ENCODE measurements at places on chromosomes 12 and 14. TPM values are rescaled to one million over a fixed set of nuclear protein-coding genes. Genes with fewer than 3 reads are reported as not detected.

The MYH7 gene
- total RNA-seq, result not detected

The TAS2R19 gene
- total RNA-seq, result 6.9 TPM

The PCNX4 gene
- total RNA-seq, result 81.8 TPM

The LUM gene
- 0.73 TPM for total RNA-seq

The FITM1 gene
- total RNA-seq, result not detected

The CLEC4A gene
- total RNA-seq, result not detected

The RHEBL1 gene
- 2.3 TPM for total RNA-seq

The RPGRIP1 gene
- total RNA-seq, result not detected

The RAD51AP1 gene
- total RNA-seq, result 4.1 TPM

The AQP5 gene
- not detected for total RNA-seq

The BBOF1 gene
- total RNA-seq, result 0.92 TPM

The NGB gene
- not detected for total RNA-seq

The GDF3 gene
- total RNA-seq, result 0.53 TPM

The ATG2B gene
- 14.0 TPM for total RNA-seq

The THTPA gene
- total RNA-seq, result 3.3 TPM

The BATF gene
- total RNA-seq, result not detected

The ALDH2 gene
- total RNA-seq, result 69.5 TPM

The SPTB gene
- 0.23 TPM for total RNA-seq

The CD163L1 gene
- 1.8 TPM for total RNA-seq

The C12orf42 gene
- not detected for total RNA-seq

The HELB gene
- total RNA-seq, result 2.7 TPM

The HOXC13 gene
- not detected for total RNA-seq

The PPP1R1A gene
- 0.15 TPM for total RNA-seq

The PSMD9 gene
- total RNA-seq, result 68.3 TPM

The NEUROD4 gene
- not detected for total RNA-seq

The ANO6 gene
- total RNA-seq, result 96.6 TPM

The AP1G2 gene
- 36.8 TPM for total RNA-seq

The BRMS1L gene
- total RNA-seq, result 5.3 TPM

The SLCO1B1 gene
- not detected for total RNA-seq

The KCNC2 gene
- not detected for total RNA-seq

The KLRK1 gene
- total RNA-seq, result not detected

The YLPM1 gene
- total RNA-seq, result 30.1 TPM

The GLIPR1 gene
- 20.0 TPM for total RNA-seq

The CAND1 gene
- 53.5 TPM for total RNA-seq

The ANO2 gene
- 32.4 TPM for total RNA-seq

The SERPINA10 gene
- not detected for total RNA-seq

The TCP11L2 gene
- total RNA-seq, result 9.8 TPM

The RTRAF gene
- total RNA-seq, result 79.4 TPM

The RNF212B gene
- total RNA-seq, result not detected

The PRR4 gene
- 5.0 TPM for total RNA-seq

The PTPRR gene
- total RNA-seq, result 0.15 TPM

The REP15 gene
- total RNA-seq, result 2.0 TPM

The ZCCHC8 gene
- total RNA-seq, result 20.8 TPM

The SIX6 gene
- total RNA-seq, result not detected

The ADAMTS20 gene
- total RNA-seq, result not detected

The P3H3 gene
- total RNA-seq, result 87.9 TPM

The WDHD1 gene
- 4.2 TPM for total RNA-seq

The ZDHHC22 gene
- not detected for total RNA-seq

The RILPL2 gene
- total RNA-seq, result 3.3 TPM

The PYGL gene
- 69.1 TPM for total RNA-seq

Data from glomerular endothelial cell (primary cell).